ENCODE measurements at places on chromosomes 13 and 19. TPM values are rescaled to one million over a fixed set of nuclear protein-coding genes. Genes with fewer than 3 reads are reported as not detected.

The IZUMO4 gene
- 3.4 TPM for total RNA-seq

The PBX4 gene
- total RNA-seq = 4.6 TPM

The ZNF865 gene
- total RNA-seq = 4.8 TPM

The ZNF296 gene
- total RNA-seq = 1.1 TPM

The MBD3L2 gene
- not detected for total RNA-seq
